ENCODE measurements at places on chromosomes 1 and 21. TPM values are rescaled to one million over a fixed set of nuclear protein-coding genes. Genes with fewer than 3 reads are reported as not detected.

DNA sequence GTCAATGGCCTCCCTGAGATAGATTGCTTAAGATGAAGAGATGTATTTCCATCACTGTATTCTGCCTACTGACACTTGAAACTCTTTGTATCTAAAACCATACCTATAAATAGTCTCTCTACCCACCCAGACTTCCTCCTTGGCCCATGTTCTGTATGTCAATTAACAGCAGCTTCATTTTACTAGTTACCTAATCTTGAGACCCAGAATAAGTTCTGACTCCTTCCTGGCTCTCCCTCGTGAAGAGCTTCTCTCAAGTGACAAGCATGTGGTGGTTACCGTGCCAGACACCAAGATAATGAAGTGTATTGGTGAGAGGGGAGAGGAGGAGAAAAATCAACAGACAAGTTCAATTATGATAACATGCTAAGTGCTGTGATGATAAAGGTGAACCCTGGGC, 128.8 kb upstream of the RAVER2 start:
- DNase-seq, result no peak

DNA sequence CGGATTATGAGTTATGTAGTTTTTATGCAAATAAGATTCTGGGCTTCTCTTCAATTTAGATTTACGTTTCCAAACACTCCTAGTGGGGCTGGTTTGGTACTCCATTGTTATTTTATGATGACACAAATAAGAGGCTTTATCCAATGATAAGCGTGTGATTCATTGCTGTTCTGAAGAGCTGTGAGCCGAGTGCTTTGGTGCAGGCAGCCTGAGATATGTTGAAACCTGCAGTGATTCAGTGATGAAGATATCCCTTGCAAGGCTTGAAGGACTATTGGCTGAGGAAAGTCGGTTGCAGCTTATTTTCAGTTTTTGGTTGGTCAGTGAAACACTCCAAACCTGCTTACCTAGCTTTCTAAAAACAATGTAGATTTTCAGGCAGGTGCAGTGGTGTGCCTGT, 112.2 kb downstream of the RYR2 start:
- no peak for DNase-seq

DNA sequence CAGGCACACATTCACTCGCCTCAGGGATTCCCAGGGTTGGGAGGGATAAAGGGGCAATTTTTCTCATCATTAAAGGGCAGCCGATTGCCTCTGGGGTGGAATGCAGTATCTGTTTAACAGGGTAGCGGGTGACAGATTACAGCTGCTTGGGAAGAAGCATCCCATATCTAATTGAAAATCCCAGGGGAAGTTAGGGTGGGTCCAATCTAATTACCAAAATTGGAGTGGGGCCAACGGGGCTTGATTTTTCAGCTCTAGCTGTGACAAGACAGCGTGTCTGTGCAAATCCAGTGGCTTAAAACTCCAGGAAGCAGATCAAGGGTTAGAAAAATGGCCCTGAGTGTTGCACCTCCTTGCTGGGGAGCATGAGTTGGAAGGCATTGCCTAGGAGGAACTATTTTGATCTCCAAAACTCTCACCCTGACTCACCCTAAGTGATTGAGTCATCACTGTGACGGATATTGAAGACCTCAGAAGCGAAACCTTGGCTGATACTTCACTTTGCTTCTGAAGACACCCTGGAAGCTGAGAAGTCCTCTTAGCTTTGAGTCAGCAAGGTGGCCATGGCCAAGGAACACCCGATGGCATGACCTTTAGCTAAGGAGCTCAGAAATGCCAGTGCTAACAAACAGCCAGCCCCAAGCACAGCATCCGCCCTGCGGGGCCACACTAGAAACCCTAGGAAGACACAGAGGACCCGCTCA, 46.0 kb downstream of the GRHL3 start:
- DNase-seq, result no peak

GRCh38 chr1:179883745-179884138, 1.7 kb downstream of the TOR1AIP1 start:
- no peak for DNase-seq

- DNase-seq, result no peak
These were observed 255.6 kb downstream of the TM2D1 start for GRCh38 chr1:61469365-61469764.

- DNase-seq, result no peak
These were observed 45.8 kb downstream of the MIGA1 start for GRCh38 chr1:77825131-77825709.

GRCh38 chr21:38729754-38730379, 75.9 kb upstream of the ETS2 start:
- no peak for DNase-seq

DNA sequence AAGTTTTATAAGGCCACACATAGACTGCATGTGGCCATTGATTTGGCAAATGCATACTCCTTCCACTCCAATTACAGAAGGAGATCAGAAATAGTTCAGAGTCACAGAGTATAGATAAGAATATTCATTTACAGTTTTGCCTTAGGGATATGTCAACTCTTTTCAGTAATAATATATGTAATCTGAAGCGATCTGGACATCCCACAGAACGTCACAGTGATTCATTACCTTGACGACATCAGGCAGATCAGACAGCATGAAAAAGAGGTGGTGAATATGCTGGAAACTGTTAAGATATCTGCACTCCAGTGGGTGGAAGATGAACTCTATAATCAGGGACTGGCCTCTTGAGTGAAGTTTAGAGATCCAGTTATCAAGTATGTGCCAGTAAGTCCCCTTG, 240.4 kb downstream of the DPYD start:
- no peak for DNase-seq

Gene OR10J4
- not detected for total RNA-seq

Gene SLC37A1
- total RNA-seq, result 4.4 TPM

Gene TRIM58
- total RNA-seq, result 7.6 TPM

Gene TRNAU1AP
- total RNA-seq, result 30.8 TPM

Gene SPOCD1
- 0.42 TPM for total RNA-seq

Gene IL19
- total RNA-seq, result not detected

Data from tibial nerve (tissue), 4 donors.